ENCODE measurements at places on chromosomes 12 and 14.

GRCh38 chr14:68248481-68249255 lies 429.1 kb downstream of the RAD51B start:
- DNase-seq = no peak

- no peak for DNase-seq
Observed at GRCh38 chr14:21543521-21543960, 17.4 kb upstream of the SALL2 start.

DNA sequence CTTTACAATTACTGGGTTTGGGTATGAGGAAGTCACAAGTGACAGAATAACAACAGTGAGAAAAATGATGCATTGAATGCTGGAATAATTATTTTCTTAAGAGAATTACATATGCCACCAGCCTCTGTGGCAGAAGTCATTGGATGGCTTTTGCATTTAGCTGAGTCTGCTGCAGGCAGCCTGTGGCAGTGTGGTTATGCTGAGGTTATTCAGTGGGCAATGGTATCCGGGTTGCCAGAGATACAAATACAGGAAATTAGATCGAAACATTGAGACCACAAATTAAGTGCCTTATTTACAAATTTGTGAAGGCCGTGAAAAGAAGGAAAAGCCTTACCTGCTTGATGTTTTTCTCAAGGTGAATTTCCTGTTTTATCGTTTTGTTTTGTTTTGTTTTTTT lies 1050.0 kb downstream of the GALC start:
- DNase-seq = no peak

GRCh38 chr12:76374386-76375020 lies 26.3 kb upstream of the BBS10 start:
- DNase-seq = no peak

- DNase-seq = no peak
Observed at GRCh38 chr12:57299514-57300016, 48.6 kb upstream of the STAC3 start.

DNA sequence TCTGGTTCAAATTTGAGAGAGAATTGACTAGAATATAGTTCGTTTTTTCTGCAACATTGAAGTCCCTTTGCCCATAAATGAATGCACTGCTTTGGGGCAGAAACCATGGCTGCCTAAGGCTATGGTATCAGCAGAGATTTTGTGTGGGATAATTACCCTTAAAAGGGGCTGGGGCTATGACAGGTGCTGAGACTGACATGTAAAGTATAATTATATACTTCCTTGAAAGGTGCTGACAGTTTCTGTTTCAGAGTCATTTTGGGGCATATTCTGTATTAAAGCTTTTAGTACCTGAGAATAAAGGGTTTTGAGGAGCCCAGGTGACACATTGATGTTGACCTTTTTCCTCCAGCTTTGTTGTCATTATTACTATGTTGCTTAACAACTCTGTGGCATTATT lies 150.3 kb upstream of the PTPRQ start:
- DNase-seq = no peak

GRCh38 chr14:96617635-96618034 lies 115.5 kb downstream of the PAPOLA start:
- no peak for DNase-seq

DNA sequence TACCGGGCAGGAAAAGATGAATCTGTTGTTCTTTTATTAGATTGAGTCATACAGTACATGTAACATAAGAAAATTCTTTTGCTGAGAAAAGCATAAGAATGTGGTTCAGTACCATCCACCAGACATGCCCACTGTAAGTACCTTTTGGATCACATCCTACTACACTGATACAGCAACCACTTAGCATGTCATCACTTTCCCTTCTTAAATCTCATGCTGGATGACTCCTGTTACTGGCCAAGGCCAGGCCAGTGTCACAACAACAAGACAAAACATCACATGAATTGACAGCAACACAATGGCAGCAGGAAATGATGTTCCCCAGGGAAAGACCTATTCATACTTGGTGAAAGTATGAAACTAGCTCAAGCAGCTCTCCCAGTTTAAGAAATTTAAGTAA lies 46.4 kb downstream of the STXBP6 start:
- no peak for DNase-seq

- DNase-seq = no peak
Observed at GRCh38 chr12:23361971-23362370, 587.5 kb downstream of the SOX5 start.

DNA sequence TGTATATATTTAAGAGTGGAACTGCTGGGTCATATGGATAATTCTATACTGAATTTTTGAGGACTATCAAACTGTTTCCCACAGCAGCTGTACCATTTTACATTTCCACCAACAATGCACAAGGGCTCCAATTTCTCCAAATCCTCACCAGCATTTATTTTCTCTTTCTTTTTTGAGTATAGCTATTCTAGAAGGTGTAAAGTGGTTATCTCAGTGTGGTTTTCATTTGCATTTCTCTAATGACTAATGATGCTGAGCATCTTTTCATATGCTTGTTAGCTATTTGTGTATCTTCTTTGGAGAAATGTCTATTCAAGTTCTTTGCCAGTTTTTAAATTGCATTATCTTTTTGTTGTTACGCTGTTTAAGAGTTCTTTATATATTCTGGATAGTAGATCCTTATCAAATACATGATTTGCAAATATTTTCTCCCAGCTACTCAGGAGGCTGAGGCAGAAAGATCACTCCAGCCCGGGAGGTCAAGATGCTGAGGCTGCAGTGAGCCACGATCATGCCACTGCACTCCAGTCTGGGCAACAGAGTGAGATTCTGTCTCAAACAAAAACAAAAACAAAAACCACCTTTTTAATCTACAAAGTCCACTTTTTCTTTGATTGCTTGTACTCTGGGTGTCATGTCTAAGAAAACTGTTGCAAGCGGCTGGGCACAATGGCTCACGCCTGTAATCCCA lies 32.8 kb downstream of the GTF2A1 start:
- no peak for DNase-seq

- no peak for DNase-seq
Observed at GRCh38 chr14:97874394-97874793, 1077.2 kb downstream of the VRK1 start.

- DNase-seq = no peak
Observed at GRCh38 chr14:101815994-101816393, 54.5 kb downstream of the PPP2R5C start.

DNA sequence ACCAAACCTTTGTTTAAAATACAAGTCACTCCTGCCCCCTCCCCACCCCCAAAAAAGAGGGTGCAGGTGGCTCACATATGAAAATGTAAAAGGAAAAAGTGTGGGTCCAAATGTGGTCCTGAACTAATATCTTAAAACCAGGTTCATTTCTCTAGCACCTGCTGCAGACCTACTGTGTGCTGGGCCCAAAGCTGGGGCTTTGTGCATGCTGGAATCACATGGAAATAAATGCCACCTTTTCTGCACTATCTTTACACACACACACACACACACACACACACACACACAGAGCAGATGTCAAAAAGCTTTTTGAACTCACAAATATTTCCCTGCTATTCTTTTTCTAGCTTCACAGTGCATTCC lies 3.2 kb upstream of the BCL11B start:
- no peak for DNase-seq

DNA sequence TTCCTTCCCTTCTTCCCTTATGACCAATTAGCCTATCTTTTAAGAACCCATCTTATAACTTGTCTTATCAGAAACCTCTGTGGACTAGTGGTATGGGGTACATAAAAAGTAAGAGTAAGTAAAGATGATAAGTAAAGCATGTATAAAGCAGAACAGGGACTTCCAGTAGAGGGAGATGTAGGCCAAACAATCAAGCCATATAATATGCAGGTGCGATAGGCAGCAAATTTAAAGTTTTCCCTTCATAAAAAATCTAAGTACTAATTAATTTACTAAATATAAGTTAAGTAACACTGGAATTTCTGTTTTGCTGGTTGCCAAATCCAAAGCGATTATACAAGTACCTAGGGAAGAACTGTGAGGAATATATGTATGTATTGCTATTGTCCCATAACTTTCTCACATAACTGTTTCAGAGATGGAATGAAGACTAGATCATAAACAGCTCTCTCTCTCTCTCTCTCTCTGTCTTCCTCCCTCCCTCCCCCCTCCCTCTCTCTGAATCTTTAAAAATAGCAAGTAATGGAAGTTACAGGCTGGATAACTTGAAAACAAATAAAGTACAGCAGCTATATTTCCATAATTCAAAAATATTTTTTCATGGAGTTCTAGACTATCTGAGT lies 25.7 kb downstream of the METTL25 start:
- DNase-seq = no peak

- no peak for DNase-seq
Observed at GRCh38 chr12:27733052-27733656, 22.5 kb downstream of the MRPS35 start.

GRCh38 chr14:87547536-87547935 lies 445.4 kb downstream of the GALC start:
- no peak for DNase-seq

- no peak for DNase-seq
Observed at GRCh38 chr12:84757978-84758377, 154.6 kb downstream of the SLC6A15 start.

DNA sequence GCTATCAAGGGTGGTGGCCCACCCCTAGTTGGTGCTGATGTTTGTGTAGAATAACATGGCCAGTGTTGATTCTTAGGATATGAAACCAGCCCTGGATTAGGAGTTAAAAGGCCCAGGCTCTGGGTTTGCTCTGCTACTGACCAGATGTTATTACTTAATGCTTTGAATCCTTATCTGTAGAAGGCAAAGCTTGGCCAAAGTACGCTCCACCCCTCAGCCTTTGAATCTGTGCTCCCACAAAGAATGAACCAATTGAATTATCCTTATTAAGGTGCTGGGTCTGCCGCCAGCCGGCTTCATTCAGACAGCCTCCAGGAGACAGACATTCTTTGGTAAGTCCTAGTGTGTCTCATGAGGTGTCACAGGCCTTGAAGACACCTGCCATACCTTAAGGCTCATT lies 41.8 kb downstream of the AKAP3 start:
- no peak for DNase-seq

- no peak for DNase-seq
Observed at GRCh38 chr14:75167325-75167724, 9.1 kb downstream of the TMED10 start.

DNA sequence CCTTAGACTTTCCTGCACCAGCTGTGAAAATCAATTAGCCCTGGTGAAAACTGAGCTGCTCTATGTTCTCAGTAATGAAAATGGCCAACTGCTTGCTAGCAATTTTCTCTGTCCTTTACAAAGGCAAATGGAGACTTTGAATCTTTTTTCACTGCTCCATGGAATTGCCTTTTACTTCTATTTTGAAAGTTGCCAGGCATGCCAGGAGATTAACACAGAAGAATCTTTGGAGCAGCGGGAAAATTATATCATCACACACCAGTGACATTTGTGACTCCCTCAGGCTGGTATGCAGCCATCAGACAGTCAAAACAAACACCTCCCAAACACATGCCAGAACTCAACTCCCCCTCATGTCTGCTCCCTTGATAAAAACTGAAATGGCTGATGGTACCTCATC lies 872.0 kb upstream of the FLRT2 start:
- DNase-seq = no peak

GRCh38 chr12:116161588-116161987 lies 115.9 kb downstream of the MED13L start:
- DNase-seq = no peak

- DNase-seq = no peak
Observed at GRCh38 chr14:37977481-37977880, 230.2 kb upstream of the SSTR1 start.

DNA sequence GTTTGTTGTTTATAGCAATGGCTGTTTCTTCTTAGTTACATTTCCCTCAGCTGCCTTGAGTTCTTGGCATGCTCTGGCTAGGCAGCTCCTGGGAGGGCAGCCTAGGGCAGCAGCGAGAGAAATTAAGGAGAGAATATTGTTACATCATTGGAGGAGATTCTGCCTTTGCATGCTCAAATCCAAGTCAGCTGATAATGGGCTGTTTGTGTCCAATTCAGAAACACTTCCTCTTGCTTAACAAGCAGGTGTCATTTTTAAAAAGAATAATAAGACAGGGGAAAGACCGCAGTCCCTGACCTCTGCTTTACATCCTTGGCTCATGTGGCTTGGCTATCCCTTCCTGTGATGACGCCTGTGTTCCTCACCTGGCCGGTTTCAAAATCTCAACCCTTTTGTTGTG lies 76.9 kb downstream of the ESR2 start:
- DNase-seq = no peak

- no peak for DNase-seq
Observed at GRCh38 chr14:90629471-90629870, 186.8 kb downstream of the TTC7B start.

GRCh38 chr14:103894723-103895059 lies 33.6 kb upstream of the TDRD9 start:
- no peak for DNase-seq

DNA sequence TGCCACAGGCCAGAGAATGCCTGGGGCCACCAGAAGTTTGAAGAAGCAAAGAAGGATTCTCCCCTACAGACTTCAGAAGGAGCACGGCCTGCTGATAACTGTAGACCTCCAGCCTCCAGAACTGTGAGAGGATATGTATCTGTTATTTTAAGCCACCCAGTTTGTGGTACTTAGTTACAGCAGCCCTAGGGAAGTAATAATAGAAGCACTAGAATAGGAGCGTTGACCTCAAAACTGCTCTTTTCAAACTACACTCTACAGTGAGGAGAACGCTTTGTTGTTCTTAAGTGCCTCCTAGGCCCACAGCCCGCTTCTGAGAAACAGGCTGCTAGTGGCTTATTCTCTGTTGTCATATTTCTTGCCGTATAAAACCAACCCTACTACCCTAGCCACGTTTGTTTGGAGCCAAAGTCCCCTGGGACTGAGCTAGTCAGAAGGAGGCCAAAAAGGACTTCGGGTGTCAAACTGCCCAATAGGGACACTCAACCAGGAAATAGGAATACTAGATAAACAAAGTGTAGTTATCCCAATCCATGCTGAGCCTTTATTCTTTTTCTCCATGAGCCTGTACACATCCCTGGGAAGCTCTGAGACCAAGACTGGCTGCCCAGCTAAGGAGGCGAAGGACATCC lies 38.5 kb upstream of the FRS2 start:
- no peak for DNase-seq

DNA sequence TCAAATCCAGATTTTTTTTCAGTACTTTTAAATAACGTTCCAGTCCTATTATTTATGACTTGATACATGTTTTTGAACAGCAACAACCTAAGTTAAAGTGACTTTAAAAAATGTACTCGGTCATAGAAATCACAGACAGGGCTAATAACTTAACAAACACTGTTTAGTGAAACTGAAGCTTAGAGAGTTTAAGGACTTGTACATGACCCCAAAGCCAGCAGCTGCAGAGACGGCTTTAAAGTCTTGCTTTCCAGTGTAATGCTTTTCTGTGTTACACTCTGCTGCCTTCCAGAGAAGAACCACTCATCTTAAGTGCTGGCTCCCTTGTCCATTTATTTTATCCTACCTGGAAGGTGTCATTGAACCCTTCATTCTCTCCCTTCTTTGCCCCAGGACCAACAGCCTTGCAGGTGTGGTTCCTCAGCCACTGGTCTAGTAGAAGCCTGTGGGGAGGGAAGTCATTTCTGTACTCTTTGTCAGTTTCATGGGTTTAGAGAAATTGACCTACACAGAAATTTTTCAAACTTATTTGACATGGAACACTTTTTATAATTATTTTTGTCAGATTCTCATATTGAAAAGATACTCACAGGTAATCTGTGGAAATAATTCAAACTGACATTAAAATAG lies 60.9 kb downstream of the NAV3 start:
- no peak for DNase-seq

GRCh38 chr14:64800000-64800399 lies 79.7 kb downstream of the SPTB start:
- no peak for DNase-seq

- DNase-seq = no peak
Observed at GRCh38 chr14:88272390-88273269, 50.4 kb downstream of the KCNK10 start.

GRCh38 chr12:50112456-50113218 lies 601 bp downstream of the COX14 start:
- DNase-seq = no peak

- DNase-seq = no peak
Observed at GRCh38 chr14:106395456-106396050, 869.2 kb downstream of the TMEM121 start.

Data from stimulated activated CD4-positive, alpha-beta T cell treated with anti-CD3 and anti-CD28 coated beads, Interleukin-1b, Interleukin-23, amount 100 ng/mL, for 1 hour (primary cell).